Upper lobe of left lung (tissue), 6 donors: ENCODE measurements at places on chromosomes 13 and 19. TPM values are rescaled to one million over a fixed set of nuclear protein-coding genes. Genes with fewer than 3 reads are reported as not detected.
A peak's percentile ranks its signal among the peaks of the same experiment; 100 is the strongest.

DNA sequence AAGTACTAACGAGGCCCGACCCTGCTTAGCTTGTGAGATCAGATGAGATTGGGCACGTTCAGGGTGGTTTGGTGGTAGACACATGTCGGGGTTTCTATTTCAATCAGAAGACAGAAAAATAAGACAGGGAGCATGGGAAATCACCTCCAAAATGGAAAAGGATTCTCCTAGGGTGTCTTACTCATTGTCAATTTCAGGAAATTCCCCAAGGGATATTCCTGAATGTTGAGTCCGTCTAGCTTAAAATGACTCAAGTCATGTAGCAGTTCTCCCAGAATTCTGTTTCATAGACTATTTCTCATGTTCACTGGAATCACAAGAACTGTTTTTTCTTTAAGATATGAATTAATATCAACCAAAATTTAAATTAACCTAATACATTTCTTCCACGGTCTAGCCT lies 380.1 kb downstream of the EFNB2 start:
- DNase-seq, result no peak

DNA sequence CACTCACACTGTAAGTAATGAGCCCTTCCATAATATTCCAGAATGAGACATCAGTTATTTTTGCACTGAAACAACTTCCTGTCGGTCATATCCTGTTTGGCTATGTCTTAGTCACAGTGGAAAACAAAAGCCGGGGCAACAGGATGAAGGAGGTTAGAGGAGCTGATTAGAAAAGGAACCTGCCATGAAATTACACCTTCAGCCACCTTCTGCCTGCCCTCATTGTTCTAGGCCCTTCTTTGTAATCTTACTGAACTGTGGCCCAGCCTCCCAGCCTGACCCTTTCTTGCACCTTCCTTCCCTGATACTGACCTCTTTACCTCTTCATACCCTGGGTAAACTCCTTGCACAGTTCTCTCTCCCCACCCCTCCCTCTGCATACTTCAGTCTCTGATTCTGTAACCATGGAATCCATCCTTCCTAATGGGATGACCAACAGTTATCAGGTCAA lies 67.3 kb downstream of the DOCK9 start:
- no peak for DNase-seq

GRCh38 chr19:50820549-50821247 lies 2.9 kb downstream of the KLK1 start:
- DNase-seq, result no peak

GRCh38 chr19:13872695-13873389 lies 4.1 kb upstream of the NANOS3 start:
- DNase-seq, result peak; percentile 87

DNA sequence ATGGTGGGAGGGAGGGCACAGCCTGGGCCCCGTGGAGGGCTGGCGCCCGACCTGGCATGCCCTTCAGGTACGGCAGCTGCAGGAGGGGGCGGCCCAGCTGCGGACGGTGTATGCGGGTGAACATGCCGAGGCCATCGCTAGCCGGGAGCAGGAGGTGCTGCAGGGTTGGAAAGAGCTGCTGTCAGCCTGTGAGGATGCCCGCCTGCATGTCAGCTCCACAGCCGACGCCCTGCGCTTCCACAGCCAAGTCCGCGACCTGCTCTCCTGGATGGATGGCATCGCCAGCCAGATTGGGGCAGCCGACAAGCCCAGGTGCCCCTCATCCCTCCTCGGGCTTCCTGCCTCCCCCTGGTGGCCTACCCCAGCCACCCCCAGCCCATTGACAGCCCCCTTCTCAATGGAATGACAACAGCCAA lies 16.6 kb upstream of the SHKBP1 start:
- no peak for DNase-seq

- no peak for DNase-seq
These were observed 7.4 kb upstream of the ZNRF4 start for GRCh38 chr19:5447700-5448311.

GRCh38 chr13:69595181-69595580 lies 512.4 kb upstream of the ATXN8OS start:
- DNase-seq, result no peak

DNA sequence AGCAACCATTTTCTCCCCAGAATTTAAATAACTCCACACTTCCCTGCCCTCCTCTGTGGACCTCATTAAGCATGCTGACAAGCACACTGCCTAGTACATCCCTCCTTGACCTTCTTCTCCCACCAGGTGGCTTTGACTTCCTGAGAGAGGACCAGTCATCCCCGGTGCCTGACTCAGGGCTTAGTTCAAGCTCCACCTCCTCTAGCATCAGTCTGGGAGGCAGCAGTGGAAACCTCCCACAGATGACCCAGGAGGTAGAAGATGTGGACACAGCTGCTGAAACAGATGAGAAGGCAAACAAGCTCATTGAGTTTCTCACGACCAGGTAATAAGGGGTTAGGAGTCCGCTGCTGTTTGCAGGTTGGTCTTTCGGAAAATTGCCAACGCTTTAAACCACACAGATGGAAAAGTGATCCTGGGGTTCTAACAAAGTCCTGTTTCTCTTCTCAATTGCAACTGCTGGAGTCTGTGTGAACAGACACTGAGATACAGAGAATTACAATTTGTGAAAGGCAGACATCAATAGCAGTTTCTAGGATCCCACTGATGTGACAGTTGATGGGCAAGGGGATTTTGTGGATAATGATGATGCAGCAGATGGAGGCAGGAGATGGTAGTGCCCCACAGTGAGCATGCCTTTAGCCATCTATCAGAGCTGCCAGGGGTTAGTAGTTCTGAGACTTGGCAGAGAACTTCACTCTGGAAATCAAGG lies 86.7 kb downstream of the ZAR1L start:
- no peak for DNase-seq

DNA sequence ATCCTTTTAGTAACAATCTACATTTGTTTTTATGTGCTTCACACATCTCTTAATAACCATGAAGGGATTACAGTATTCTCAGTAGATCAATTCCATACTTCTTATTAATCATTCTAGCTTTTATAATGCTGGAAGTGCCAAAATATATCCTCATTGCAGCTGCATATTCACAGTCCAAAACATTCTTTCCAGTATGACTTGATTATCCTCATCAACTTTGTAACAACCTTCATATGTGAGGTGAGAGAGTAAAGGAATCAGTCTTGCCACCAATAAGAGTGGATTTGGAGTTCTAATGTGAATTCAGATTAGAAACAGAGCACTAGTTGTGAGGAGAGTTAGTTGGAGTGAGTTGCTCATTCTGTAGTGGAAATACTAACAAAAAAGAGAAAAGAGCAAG lies 208.0 kb upstream of the SPRY2 start:
- DNase-seq, result no peak

DNA sequence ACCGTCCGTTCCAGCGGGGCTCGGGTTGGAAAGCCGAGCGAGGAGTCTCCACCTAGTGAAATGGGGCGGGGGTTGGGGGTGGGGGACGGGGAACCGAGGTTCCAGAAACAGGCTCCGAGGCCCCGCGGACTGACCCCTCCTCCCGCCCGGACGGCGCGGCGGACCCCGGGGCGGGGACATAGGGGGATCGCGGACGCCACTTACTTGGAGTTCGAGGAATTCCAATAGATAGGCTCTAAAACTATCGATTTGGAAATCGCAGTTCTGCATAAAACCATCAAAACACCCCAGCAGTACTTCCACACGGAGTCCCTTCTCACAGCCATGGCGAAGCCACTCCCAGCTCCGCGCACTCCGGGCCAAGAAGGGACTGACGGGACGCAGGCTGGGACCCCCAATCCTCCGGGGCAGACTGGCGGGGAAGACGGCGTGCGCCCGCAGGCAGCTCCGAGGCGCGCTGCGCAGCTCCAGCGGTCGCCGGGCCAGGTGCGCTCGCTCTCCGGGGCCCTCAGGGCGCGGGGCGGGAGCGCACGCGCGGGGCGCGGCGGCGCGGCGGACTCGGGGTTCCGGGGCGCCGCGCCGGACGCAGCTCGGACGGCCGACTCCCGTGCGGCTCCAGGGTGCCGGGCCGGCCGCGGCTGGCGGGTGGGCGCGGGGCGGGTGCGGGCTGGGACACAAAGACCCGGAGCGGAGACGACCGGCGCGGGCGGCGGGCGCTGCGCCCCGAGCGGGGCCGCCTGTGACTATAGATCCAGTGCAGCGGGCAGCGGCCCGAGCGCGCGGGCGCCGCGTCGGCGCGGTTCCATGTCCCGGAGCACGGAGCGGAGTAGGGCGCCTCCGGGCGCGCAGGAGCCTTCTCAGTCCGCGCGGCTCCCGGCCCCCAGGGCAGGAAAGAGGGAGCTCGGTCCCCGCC lies 567 bp downstream of the EFNB2 start:
- no peak for DNase-seq

- no peak for DNase-seq
These were observed 4.2 kb downstream of the PDX1 start for GRCh38 chr13:27923794-27924528.

GRCh38 chr13:36536546-36536945 lies 104.3 kb downstream of the CCNA1 start:
- DNase-seq, result no peak

GRCh38 chr19:40614622-40615411 lies 13.6 kb downstream of the LTBP4 start:
- DNase-seq, result peak; percentile 73

- no peak for DNase-seq
These were observed 126.5 kb downstream of the NALCN start for GRCh38 chr13:101289764-101290163.

DNA sequence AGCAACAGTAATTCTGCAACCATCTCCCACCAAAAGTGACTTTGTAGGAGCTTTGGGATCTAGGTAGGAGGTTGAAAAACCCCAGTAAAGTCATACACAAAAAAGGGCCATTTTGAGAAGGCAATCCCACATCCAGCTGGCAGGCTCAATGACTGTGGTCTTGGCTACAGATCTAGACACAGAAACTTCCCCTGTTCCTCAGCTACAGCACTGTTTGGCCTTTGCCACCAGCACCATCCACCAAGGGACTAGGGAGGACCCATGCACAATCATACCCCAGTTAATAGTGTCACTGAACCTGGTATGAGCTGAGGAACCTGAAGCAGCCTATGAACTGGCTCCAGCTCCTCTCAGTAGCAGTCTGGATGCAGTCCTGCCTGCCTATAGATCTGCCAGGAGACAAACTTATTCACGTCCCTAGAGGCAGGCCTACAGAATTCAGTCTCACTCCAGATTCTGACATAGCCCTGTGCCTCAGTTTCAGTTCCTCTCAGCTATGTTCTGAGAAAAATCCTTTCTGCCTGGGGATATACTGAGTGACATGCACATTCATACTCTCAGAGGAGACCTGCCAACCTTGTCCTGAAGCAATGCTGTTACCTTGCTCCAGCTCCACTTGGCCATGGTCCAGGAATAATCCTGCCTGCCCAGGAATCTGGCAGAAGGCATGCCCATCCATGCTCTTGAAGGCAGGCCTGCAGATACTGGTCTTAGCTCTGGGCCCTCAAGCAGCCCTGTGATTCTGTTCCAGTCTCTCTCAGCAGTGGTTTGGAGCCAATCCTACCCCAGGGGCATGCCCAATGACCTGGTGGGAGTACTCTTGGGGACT lies 2048.3 kb upstream of the PCDH20 start:
- DNase-seq, result no peak

DNA sequence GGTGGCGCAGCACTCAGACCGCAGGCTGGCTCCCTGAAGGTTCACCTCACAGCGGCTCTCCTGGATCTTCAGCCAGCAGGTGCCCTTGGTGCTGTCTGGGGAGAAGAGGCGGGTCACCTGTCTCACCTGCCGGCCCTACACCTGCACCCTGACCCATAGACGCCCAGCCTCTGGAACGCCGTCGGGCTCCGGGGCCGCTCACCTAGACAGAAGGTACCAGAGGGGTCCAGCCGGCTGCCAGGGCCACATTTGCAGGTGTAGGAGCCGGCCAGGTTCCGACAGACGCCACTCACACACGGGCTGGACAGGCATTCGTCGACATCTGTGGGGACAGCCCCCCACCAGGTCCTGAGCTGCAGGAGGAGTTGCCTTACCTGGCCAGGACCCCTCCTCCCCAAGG lies 22.9 kb downstream of the FBN3 start:
- peak; percentile 77 for DNase-seq

- no peak for DNase-seq
These were observed 48.8 kb downstream of the IRS2 start for GRCh38 chr13:109737606-109738005.

DNA sequence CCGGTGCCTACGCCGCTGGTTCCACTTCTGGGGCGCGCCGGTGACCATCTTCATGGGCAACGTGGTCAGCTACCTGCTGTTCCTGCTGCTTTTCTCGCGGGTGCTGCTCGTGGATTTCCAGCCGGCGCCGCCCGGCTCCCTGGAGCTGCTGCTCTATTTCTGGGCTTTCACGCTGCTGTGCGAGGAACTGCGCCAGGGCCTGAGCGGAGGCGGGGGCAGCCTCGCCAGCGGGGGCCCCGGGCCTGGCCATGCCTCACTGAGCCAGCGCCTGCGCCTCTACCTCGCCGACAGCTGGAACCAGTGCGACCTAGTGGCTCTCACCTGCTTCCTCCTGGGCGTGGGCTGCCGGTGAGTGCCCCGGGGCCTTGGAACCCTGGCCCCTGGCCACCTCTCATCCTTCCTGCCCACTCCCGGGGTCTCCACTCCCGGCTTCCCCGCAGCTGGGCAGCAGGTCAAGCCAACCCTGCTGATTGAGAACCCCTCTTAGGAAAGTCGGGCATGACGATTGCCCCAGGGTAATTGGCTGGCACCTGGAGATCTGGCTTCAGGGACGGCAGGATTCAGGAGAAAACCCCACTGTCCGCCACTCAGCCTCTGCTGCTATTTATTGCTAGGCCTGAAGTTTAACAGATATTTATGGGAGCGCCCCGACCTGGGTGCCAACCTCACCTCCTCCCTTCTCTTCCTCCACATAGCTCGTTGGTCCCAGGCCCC lies 39.1 kb downstream of the TRPM4 start:
- DNase-seq, result peak; percentile 81

GRCh38 chr13:31929031-31929770 lies 102.4 kb upstream of the FRY start:
- no peak for DNase-seq

GRCh38 chr19:9165261-9165660 lies 13.5 kb upstream of the OR7D2 start:
- no peak for DNase-seq

GRCh38 chr19:14661372-14661924 lies 13.2 kb downstream of the ADGRE3 start:
- peak; percentile 26 for DNase-seq

DNA sequence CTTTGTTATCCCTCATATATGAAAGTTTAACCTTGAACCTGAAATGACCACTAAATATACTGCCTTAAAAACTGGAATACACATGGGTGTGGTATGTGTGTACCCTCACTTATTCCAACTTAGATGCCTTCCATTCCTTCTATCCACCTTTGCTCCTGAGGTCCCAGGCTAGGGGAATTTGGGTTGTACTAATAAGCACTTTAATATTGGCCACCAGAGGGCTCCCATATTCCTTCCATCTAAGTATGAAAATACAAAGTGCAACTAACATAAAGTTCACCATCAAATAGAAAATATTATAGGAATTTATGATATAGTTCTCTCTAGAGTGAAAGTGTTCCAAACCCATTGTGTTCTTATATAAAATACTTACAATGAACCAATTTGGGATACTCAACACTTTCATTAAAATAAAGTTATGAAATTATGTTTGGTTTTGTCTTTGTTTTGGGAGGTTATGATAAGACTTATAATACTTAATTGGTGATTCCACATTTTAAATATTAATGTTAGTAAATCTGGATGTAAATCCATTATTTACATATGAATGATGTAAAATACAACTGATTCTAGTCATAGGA lies 62.3 kb downstream of the ITGBL1 start:
- no peak for DNase-seq

Gene NXNL1
- not detected for total RNA-seq

Gene ZNF441
- total RNA-seq, result 7.5 TPM

Gene ZNF534
- total RNA-seq, result 0.55 TPM

Gene TRPC4
- 2.9 TPM for total RNA-seq

Gene PRR20C
- total RNA-seq, result not detected

Gene CCDC106
- 15.3 TPM for total RNA-seq
